B cell (primary cell): ENCODE measurements at places on chromosomes 12 and 14.

GRCh38 chr12:108691175-108691997, 39.9 kb downstream of the CORO1C start:
- peak; percentile 34 for DNase-seq

GRCh38 chr14:86038387-86039042, 508.6 kb downstream of the FLRT2 start:
- peak; percentile 25 for DNase-seq

DNA sequence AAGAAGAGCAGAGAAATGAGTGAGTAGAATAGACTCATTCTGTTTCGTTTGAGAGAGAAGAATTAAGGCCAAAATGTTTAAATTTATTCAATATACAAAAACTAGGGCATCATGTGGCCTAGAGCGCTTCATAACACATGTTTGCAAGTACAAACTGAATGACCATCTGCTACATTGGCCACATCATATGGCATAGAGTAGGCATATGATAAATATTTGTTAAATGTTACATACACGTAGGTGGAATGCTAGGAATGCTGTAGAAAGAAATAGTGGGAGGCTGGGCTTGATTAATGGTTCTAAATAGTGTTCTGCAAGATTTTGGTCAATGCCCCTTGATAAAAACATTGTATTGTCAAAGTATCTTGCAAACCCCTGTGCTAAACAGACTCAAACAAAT, 10.8 kb downstream of the MGP start:
- no peak for DNase-seq

DNA sequence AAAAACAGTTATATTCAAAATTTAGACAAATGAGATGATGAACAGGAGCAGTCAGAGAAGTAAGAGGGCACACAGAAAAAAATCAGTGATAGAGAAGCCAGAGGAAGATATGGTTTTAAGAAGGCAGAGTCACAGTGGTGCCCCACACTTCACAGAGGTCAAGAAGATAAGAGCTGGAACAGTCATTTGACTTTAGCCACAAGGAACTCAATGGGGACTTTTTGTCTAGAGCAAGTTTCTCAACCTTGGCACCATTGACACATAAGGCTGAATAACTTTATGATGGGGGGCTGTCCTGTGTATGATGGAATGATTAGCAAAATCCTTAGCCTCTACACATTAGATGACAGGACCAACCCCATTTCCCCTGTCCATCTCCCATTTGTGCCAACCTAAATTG, 172.8 kb upstream of the PLEKHG7 start:
- no peak for DNase-seq

DNA sequence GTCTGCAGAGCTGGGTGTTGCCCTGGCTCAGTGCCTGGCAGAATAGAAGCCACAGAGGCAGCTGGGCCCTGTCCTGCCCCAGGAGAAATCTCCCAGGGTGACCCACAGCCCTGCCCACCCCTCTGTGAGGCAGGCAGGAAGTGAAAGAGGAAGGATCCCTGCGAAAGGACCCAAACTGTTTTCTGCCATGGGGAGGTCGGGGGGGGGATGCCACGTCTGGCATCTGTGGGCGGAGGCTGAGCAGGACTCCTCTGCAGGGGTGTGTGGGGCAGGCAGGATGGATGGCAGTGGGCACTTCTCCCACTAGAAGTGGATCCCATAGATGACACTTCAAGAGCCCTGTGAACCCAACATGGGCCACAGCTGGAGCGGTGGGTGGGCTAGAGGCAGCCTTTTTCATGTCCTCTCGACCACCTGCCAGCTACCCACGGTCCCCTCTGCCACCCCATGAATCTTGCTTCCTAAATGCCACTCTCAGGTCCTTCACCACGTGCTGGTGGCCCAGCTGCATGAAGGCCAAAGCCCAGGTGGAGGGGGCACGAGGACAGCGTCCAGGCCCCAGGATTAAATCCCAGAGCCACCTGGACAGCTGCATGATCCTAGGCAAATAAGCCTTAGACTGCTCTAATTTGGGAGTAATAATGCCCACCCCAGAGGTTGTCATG, 3.6 kb downstream of the PAPLN start:
- DNase-seq: peak; percentile 49

- no peak for DNase-seq
These were observed 496.9 kb upstream of the TMEM132C start for GRCh38 chr12:127770118-127770517.

- no peak for DNase-seq
These were observed 602 bp downstream of the CHFR start for GRCh38 chr12:132886529-132887477.

GRCh38 chr14:26370115-26370514, 227.7 kb downstream of the NOVA1 start:
- no peak for DNase-seq

DNA sequence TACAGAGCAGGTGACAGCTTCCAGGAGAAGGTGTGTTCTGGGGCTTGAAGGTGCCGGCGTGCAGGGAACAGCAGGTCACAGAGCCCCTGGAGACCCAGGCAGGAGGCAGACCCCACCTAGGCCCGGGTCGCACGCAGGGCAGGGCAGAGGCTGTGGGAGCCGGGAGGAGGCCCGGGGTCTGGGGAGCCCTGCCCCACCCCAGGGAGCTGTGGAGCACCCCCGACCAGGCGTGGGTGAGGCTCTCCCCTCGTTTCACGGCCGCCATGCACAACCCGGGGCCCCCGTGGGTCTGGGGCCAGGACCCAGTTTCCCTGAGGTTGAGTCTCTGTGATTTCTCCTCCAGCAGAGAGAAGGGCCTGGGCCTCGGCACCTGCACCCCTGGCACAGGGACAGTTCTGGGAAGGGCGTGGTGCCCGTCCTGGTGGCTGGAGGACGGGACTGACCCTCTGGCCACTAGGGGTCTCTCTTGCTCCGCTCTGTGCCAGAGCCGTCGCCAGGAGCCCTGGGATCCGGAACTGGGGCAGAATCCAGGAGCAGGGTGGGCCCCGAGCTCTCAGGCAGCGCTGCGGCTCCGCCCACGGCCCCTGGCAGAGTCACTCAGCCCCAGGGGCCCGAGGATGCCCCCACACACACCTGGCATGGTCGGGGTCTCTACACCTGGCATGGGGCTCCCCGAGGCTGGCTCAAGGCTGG, 75.2 kb upstream of the FBRSL1 start:
- peak; percentile 86 for DNase-seq

DNA sequence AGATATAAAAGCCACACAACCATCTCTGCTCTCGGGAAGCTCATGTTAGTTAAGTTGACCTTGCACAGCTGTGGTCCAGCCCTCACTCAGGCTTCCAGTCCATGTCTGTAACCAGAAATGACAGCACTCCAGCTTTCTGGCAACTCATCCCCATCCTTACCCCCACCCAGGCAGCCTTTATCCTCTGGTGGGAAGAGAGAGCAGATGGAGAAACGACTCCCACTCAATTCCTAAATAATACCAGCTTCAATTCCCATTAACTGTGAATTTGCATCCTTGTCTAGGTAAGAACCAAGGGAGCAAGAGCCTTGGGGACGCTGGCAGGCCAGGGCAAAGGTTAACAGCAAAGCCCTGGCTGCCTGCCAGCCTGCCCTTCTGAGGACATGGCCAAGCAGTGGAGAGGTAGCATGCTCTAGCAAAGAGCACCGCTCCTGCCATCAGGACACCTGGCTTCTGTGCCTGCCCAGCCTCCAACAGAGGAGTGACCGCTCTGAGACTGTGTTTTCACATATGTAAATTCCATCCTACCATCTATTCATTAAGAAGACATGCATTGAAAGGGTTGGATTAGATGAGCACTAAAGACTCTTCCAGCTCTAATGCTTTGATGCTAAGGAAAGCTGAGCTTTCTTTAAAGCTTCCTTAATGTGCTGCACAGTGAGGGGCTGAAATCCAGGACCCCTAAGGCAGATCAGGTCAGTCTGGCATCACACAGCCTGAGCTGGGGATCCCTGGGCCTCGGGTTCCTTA, 236.1 kb downstream of the GRIN2B start:
- no peak for DNase-seq

- peak; percentile 27 for DNase-seq
These were observed 37.0 kb upstream of the BAZ1A start for GRCh38 chr14:34912182-34912581.

GRCh38 chr12:109752117-109753053, 38.8 kb downstream of the FAM222A start:
- no peak for DNase-seq

DNA sequence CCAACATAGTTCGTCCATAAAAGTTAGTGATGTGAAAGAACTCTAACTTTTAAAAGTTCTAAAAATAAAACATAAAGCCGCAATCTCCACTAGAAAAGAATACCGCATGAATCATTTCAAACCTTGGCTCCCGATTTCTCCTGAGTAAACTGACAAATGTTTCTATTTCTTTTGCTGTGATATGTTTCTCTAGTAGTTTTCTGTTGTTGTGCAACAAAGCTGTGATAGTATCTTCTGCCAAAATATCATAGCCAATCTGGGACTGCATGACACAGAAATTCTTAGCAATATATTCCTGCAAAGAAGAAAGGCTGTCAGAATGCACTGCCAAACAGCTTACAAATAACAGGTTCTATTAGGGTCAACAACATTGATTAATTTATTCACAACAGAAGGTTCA, 174.0 kb downstream of the ITPR2 start:
- no peak for DNase-seq

- DNase-seq: no peak
These were observed 48.3 kb downstream of the NOVA1 start for GRCh38 chr14:26549571-26549970.

DNA sequence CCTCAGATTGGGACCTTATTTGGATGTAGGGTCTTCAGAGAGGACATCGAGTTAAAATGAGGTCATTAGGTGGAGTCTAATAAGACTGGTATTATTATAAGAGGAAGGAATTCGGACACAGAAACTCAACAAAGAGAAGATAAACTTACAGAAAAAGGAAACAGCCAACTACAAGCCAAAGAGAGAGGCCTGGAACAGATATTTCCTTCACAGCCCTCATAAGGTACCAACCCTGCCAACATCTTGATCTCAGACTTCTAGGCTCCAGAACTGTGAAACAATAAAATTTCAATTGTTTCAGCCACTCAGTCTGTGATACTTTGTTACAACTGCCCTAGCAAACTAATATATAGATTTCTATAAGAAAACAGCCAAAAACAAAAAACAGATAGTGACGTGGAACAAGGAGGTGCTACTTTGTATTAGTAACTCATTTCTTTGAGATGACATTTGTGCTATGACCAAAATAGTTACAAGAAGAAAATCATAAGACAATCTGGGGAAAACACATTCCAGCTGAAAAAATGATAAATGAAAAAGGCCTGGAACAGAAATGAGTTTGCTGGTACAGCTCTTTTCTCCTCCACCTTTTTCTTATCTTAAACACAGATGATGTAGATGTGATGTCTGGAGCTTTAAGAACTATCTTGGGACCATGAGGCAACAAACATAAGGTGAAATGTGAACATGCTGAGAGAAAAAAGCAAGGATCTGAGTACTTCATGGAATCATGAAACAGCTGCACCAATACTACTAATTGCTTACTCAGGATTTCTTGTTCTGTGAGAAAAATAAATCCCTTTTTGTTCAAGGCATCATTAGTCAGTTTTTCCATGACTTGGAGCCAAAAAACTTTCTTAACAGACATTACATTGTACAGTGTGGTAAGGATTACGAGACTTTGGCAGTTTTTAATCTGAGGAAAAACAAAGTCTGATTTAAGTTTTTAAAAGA, 243.2 kb downstream of the ANO6 start:
- DNase-seq: no peak

- peak; percentile 31 for DNase-seq
These were observed 897 bp downstream of the ACTR10 start for GRCh38 chr14:58200846-58201245.
